ENCODE measurements at places on chromosomes 2 and 18.

- DNase-seq = no peak
Measured at GRCh38 chr2:171882089-171882769, 11.8 kb downstream of the SLC25A12 start.

- no peak for DNase-seq
Measured at GRCh38 chr18:78323453-78324197, 656.0 kb upstream of the SALL3 start.

GRCh38 chr18:67485655-67486054 lies 30.9 kb downstream of the DSEL start:
- DNase-seq = no peak

GRCh38 chr2:49004036-49004626 lies 150.2 kb downstream of the FSHR start:
- no peak for DNase-seq

- DNase-seq = no peak
Measured at GRCh38 chr2:1988049-1988448, 243.7 kb upstream of the PXDN start.

GRCh38 chr18:62814132-62814759 lies 98.9 kb downstream of the PHLPP1 start:
- DNase-seq = no peak

GRCh38 chr2:180124273-180125139 lies 117.4 kb upstream of the CWC22 start:
- no peak for DNase-seq

DNA sequence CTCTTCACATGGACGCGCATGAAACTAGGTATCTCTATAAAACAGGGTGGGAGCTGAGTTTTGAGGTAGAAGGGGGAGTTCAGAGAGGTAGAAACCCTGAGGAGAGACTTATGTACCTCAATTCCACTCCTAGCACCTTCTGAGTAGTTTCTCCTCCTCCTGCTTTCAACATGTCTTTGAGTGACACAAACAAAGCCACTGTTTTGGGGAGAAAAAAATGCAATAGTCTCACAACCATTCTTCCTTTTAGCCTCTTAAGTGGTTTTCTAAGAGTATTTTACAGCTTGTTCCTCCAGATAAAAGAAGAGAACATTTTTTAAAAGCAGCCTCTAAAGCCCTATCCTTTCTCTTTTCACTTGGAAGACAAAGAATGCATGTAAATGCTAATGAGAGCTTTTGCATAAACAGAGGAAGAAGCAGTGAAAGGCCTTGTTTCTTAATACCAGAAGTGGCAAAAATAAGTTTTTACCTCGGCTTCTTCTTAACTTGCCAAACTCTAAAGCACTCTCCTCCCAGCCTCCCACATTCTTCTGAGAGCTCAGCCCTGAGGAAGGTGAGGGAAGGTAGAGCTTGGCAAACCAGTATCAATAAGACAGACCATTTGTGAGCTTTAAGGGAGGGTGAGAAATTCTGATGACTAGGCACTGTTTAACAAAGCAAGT lies 1304.4 kb upstream of the ACVR2A start:
- DNase-seq = no peak

DNA sequence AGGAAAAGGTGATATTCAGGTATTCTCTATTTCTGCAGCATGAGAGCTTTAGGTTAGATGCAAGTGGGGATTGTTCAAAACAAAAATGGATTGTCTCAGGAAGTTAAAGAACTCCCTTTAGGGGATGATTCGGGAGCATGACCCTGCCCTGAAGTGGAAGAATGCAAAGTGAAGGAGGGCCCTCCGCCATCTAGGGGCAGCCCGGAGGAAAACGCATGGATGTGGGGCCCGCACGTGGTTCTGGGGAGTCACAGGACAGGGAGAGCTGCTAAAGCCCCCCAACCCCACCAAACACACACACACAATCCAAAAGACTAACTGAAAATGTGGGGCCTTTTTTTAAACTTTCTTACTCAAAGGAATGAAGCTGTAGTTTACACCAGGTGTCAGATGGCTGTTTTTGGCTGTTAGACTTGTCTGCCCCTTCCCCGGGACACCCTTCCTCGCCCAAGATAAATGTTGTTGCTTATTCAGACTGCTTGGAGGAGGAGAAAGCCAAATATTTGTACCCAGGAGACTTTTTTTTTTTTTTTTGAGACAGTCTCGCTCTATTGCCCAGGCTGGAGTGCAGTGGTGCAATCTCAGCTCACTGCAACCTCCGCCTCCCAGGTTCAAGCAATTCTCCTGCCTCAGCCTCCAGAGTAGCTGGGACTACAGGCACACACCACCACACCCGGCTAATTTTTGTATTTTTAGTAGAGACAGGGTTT lies 78.8 kb downstream of the HNRNPLL start:
- DNase-seq = no peak

DNA sequence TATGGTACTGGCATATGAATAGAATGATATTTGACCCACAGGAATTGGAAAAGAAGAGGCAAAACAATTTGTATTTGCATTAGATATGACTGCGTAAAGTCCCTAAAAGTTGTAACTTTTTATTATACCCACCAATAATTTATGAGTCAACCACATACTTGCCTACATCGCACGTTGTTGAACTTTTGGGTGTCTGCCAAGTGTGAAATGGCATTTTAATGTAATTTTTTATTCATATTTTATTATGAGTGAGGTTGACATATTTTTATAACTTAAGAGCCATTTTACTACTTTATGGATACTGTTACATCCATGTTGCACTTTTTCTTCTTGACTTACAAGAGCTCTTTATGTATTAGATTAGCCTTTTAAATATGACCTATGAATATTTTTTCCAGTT lies 4.6 kb downstream of the DSC2 start:
- DNase-seq = no peak

GRCh38 chr2:11701751-11702301 lies 31.8 kb upstream of the NTSR2 start:
- DNase-seq = no peak

DNA sequence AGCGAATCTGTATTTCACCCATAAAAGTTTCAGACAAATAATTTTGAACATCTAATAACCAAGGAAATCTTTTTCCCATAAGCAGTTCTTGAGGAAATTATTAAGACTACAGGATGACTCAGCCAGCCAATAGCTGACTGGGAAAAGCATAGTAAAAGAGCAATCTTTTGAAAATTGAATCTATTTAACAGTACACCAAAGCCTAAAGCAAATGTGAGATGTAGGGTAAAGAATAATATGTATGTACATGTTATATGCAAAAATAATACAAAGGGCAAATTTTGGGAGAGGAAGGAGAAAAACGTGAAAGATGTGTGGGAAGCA lies 12.6 kb upstream of the KDSR start:
- DNase-seq = no peak

GRCh38 chr2:163142618-163143017 lies 304.1 kb upstream of the KCNH7 start:
- no peak for DNase-seq

DNA sequence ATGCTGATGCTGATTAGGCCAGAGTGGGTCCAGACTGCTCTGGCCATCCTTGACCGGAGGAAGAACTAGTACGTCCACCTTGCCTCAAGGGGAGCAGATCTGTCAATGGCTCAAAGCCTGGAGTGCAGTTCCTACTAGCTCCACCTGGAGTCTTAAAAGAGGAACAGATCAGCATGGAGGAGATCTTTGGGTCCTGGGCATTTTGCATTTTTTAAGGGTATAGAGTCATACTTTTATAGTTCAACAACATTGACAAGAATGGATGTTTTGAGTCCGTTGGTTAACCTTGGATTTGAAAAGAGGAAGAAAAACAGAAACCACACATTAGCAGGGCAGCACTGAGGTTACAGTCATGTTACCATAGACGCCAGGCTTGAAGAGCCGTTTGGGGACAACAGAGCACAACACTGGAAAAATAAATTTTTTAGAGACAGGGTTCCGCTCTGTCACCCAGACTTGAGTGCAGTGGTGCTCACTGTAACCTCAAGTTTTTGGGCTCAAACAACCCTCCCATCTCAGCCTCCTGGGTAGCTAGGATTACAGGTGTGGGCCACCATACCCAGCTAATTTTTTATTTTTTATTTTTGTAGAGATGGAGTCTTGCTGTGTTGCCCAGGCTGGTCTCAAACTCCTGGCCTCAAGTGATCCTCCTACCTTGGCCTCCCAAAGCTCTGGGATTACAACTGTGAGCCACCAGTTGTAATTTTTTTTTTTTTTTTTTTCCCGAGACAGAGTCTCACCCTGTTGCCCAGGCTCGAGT lies 78.5 kb downstream of the PRKCE start:
- DNase-seq = no peak

DNA sequence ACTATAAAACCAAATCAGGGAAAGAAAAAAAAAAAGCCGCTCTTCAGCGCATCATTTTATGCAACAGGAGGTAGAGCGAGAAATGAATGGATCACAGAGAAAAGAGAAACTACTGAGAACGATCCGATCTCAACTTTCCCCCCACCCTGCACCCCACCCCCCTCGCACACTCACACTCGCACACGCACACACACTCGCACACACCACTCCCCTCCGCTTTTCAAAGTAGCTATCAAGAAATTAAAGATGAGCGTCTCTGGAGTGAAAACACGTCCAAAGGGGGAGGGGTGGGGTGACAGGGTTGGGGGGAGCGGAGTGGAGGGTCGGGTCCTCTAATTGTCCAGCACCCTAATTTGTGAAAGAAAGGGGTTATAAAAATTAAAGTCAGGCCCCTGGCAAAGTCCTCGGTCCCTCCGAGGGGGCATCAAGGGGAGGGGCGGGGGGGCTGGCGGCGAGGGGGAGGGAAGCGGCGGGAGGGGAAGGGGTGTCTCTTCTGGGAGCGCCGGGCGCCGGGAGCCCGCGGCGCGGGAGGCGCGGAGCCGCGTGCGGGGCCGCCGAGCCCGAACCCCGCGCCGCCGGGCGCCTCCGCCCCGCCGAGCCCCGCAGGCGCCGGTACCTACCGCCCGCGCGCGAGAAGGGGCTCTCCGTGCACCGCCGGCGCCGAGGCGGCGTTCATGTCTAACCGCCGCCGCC lies 428 bp downstream of the TCF4 start:
- no peak for DNase-seq

- peak; percentile 82 for DNase-seq
Measured at GRCh38 chr2:95076705-95077529, 44.7 kb downstream of the MRPS5 start.

GRCh38 chr2:37553411-37554154 lies 117.9 kb downstream of the CDC42EP3 start:
- DNase-seq = no peak

DNA sequence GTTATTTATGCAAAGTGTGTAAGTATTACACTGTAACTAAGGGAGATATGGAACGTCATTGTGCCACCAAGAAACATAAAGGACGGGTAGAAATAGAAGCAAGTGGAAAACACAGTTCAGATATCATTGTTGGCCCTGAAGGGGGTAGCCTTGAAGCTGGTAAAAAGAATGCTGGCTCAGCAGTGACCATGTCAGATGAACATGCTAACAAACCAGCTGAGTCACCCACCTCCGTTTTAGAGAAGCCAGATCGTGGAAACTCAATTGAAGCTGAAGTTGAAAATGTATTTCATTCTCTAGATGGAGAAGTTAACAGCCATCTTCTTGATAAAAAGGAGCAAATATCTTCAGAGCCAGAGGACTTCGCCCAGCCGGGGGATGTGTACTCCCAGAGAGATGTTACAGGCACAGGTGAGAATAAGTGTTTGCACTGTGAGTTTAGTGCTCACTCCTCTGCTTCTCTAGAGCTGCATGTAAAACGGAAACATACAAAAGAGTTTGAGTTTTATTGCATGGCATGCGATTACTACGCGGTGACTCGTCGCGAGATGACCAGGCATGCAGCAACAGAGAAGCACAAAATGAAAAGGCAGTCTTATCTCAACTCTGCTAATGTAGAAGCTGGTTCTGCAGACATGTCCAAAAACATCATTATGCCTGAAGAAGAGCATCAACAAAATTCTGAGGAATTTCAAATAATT lies 36.1 kb downstream of the ZNF407 start:
- DNase-seq = no peak

Data from activated T-helper 1 cell treated with anti-CD3 and anti-CD28 coated beads, Interleukin-2, amount 50 U/mL, for 16 hours (primary cell).